Uterus (tissue), 4 donors: ENCODE measurements at places on chromosomes 3 and 15.

DNA sequence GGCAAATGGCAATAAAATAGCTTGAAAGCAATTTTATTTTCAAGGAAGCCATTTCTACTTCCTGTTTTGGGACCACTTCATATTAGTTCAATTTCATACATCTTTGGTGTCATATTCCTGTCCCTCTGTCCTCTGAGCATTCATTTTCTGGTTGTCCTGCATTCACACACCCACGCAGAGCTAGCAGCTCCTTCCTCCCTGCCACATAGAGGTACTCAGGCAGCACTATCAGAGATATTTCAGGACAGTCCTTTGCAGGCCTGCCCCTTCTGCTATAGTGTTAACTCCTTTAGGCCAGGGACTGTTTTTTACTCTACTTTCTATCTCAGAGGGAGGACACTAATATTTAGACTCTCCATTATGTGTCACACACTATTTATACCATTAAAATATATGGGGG is 132.0 kb downstream of the ECT2 start:
- no peak for DNase-seq

- DNase-seq: no peak
Observed at GRCh38 chr3:58183221-58183620, 27.6 kb downstream of the DNASE1L3 start.

DNA sequence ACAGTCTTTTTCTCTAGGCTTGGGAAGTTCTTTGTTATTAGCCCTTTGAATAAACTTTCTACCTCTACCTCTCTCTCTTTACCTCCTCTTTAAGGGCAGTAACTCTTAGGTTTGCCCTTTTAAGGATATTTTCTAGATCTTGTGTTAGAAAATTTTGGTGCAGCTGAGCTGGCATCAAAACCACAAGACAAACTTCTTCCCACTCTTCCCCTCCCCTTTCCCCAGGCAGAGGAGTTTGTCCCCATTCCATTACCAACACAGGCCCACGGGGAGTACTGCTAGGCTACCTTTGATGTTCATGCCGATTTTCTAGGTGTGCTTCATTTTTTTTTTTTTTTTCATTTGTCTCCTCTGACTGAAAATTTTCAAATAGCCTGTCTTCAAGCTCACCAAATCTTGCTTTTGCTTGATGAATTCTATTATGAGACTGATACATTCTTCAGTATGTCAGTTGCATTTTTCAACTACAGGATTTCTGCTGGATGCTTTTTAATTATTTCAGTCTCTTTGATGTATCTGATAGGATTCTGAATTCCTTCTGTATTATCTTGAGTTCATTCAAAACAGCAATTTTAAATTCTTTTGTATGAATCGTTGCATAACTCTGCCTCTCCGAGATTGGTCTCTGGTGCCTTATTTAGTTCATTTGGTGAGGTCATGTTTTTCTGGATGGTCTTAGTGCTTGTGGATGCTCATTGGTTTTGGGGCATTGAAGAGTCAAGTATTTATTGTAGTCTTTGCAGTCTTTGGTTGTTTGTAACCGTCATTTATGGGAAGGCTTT is 112.0 kb downstream of the UBE2E2 start:
- no peak for DNase-seq

DNA sequence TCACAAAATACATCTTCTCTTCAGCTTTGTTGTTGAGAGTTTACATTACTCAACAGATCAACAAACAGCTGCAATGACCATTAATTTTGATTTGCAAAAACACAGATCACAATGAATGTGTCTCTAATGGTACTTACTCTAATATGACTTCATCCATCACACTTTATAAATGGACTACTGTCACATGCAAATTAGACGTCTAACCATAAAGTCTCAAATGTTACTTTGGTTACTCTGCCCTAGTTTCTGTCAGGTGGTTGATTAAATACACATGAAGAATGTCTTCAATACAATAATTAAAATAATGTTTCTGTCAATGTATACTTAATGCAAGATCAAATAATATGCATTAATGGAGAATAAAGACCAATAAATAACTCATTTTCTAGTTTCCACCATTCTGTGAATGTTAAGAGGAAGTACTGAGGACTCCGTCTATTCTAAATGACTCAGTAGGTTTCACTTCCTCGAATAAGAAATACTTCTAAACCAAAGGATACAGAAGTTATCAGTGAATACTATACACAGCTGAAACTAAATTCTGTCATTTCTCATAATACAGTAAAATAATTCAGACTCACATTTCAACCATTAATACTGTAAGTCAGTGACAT is 145.8 kb downstream of the CBLB start:
- no peak for DNase-seq

- DNase-seq: no peak
Observed at GRCh38 chr3:97820780-97821179, 1.0 kb upstream of the CRYBG3 start.

- peak; percentile 31 for DNase-seq
Observed at GRCh38 chr3:58487140-58487886, 4.6 kb upstream of the KCTD6 start.

DNA sequence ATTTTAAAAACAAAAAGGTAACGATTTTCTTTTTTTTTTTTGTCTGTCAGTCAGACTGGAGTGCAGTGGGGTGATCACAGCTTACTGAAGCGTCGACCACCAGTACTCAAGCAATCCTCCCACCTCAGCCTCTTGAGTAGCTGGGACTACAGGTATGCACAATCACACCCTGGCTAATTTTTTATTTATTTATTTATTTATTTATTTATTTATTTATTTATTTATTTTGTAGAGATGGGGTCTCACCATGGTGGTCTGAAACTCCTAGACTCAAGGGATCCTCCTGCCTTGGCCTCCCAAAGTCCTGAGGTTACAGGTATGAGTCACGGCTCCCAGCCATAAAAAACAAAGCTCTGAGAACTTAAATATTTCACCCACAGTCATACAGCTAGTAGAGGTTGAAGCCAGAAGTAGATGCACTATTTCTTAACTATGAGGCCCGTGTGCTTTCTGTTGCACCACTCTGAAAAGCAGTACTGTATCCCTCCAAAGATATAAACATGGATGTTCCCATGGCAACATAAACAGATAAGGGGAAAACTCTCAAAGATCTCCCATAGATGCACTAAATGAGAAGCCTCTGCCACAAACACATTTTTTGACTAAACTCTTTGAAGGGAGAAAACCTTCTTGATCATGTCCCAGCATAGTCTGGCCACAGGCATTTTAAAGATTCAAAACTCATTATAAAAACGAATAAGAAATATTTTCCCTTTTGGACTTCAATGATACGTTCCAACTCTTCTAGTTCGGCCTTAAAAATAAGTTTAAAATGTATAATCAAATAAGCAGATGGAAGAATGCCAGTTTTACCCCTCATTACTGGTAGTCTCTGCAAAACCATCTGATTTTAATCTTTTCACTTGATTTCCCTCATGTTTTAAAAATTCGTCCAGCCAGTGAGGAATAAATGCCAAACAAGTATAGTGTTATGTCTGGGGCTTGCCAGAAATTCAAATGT is 162.3 kb upstream of the ARHGEF26 start:
- no peak for DNase-seq

DNA sequence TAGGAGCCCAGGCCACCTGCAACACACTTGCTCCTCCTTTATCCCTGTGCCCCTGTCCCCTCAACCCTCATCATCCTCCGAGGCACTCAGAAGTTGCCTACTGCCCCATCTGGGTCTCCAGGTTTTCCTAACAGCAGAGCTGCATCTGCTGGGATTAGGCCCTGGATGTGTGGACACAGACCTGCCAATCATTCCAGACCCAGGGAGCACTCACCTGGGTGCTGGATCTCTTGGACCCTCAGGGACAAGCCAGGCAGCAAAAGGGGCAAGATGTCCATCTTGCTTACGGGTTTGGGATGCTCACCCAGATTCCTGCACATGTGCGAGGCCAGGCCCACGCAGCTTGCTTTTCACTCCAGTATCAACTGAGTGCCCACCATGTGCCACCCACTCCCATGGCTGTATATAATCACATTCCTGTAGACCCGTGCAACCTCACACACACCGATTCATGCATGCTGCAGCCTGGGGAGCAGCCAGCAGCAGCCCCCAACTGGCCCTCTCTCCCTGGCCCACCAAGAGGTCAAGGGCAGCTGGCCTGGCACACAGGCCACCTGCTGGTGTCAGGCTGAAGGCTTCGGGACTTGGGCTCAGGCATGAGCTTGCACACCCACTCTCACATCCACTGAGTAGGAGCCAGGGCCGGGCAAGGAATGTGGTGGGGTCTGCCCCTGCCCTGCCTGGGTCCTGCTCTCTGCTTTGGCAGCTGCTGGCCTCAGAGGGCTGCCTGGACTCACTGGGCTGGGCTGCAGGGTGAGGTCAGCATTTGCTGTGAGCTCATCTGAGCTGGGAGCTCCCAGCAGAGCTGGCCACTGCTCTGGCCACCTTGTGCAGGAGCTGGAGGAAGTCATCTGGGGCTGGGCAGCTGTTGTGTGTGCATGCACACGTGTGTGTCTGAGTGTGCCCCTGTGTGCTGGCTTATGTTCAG is 14.9 kb downstream of the PRKCD start:
- no peak for DNase-seq

DNA sequence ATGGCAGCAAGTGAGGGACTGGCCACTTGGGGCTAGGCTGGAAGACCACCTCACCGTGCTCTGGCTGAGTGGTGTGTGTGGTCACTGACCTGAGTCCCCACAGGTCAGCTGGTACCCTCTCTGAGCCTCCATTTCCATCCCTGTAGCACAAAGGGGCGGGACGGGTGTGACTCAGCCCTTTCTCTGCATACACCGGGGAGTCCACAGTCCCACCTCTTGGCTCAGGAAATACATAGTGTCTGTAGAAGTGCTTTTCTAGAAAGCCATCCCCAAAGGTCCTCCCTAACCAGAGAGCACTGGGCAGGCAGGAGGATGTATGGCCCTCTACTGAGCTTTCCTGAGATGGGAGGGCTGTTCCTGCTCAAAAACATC is 27.2 kb downstream of the WNT7A start:
- no peak for DNase-seq

- no peak for DNase-seq
Observed at GRCh38 chr15:41939986-41940385, 32.4 kb downstream of the EHD4 start.

DNA sequence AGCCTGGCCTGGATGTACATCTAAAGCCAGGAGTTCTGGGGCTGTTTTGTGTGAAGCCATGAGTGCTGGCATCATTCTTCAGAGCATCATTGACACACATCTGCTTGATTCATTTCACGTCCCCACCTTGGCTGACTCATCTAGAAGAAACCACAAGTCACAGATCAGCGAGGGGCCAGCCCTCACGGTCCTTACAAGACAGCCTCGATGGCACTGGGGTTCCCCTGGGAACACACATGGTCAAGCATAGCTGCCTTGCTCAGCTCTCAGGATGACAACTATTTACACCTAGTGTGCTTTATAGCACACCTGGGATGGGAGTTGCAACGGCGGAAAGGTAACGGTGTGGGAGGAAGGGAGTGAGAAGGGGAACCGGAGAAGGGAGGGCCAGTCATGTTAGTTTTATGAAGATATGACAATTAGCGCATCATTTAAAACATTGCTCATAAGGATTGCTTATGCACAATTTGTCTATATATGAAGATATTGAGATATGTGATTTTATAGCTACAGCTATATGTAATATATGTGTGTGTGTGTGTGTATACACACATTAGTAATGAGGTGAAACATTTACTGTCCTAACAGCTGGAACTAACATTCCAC is 227.1 kb downstream of the RPLP1 start:
- DNase-seq: no peak

GRCh38 chr15:79858469-79858868 is 38.3 kb downstream of the MTHFS start:
- DNase-seq: no peak

GRCh38 chr15:92625251-92625980 is 30.2 kb downstream of the FAM174B start:
- DNase-seq: no peak

- DNase-seq: no peak
Observed at GRCh38 chr3:5278666-5279065, 91.2 kb downstream of the EDEM1 start.

- no peak for DNase-seq
Observed at GRCh38 chr3:7737263-7737662, 764.4 kb upstream of the LMCD1 start.
